ENCODE measurements at places on chromosomes 3 and 15.
A peak's percentile ranks its signal among the peaks of the same experiment; 100 is the strongest.

GRCh38 chr3:100852840-100853239, 140.4 kb downstream of the ABI3BP start:
- no peak for DNase-seq

DNA sequence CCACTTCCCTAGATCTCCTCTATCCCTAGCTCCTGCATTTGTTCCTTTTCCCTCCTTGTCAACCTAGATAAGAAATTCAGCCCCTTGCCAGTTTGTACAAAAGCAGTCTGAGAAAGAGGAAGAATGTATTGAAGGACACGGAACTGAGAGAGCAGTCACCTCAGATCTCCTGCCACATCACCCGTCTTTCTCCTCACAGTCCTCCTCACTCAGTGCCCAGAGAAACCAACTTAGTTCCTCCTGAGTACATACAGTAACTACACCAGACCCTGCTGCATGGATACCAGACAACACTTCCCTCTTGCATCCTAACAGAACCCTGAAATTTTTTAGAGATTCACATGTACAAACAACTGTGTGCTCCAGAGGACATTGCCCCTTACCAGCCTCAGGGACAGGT, 563.6 kb upstream of the ADAMTS9 start:
- DNase-seq = no peak

GRCh38 chr15:33315044-33315443, 4.3 kb downstream of the RYR3 start:
- no peak for DNase-seq

- DNase-seq = no peak
Measured at GRCh38 chr3:184360070-184360928, 1.1 kb downstream of the CLCN2 start.

- no peak for DNase-seq
Measured at GRCh38 chr3:184300378-184300720, 1.3 kb downstream of the PSMD2 start.

DNA sequence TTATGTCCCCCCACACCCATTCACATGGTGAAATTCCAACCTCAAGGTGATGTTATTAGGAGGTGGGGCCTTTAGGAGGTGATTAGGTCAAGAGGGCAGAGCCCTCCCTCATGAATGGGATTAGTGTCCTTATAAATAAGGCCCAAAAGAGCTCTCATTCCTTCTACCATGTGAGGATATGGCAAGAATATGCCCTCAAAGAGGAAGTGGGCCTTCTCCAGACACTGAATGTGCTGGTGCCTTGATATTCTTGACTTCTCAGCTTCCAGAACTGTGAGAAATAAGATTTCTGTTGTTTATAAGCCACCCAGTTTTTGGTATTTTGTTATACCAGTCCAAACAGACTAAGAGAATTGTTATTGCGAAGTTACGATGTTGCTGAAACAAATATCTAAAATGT, 94.4 kb downstream of the ANKRD28 start:
- DNase-seq = no peak

DNA sequence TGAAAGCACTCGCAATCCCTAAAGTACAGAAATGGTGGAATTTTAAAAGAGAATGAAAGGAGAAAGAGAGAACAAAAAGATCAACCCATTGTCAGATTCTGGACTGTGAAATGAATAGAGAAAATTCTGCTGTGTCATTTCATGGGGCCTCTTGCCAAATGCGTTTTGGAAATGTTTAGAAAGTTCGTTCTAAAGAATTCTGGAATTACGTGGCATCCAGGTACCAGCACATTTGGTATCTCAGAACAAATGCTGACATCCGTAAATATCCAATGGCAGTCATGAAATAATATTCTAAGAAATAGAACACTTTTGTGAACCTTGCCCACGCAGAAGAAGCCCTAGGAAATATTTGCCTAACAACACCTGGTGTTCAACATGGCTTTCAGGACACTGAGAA, 219.2 kb downstream of the P3H2 start:
- no peak for DNase-seq

GRCh38 chr3:12221663-12222062, 63.0 kb upstream of the TIMP4 start:
- no peak for DNase-seq

DNA sequence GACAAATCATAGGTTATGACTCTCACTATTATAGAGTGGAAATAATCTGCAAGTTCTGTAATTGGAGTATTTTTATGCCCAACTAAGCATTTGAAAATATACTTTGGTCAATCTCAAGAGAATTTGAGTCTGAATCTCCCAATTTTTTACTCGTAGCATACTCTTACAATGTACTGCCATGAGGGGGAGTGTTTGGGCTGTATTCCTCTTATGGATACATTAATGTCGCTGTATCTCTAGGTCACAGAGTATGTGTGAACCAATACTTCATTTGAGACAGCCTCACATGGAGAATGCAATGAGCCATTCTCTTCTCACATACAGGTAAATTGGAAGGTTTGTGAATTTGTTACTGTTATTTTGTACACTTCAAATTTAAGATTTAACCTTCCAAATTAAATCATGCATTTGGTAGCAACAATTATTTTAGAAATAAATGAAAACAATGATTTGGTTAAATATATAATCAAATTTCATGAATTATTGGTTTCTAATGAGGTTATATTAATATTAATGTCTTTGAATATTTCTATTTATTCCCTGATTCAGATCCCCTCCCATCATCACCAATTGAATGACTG, 5.5 kb upstream of the CD200 start:
- DNase-seq = peak; percentile 68

- DNase-seq = no peak
Measured at GRCh38 chr15:69290346-69291164, 8.2 kb upstream of the PAQR5 start.

DNA sequence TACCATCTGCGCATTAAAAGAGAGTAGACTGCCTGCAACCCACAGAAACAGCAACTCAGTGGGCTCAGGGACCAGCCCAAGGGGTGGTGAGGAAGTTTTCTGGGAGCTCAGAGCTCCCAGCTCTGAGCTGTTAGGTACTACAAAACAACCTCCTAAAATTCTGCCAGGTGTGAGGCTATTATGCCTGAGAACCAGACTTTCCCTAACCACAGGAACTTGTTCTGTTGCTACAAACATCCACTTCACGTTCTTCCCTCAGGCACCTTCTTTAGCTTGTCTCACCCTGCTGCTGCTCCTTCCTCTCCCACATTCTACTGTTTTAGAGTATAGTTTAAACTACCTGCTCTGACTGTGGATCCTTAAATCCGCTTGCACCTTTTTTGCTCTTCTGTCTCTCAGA, 399.4 kb downstream of the ROBO1 start:
- DNase-seq = no peak

DNA sequence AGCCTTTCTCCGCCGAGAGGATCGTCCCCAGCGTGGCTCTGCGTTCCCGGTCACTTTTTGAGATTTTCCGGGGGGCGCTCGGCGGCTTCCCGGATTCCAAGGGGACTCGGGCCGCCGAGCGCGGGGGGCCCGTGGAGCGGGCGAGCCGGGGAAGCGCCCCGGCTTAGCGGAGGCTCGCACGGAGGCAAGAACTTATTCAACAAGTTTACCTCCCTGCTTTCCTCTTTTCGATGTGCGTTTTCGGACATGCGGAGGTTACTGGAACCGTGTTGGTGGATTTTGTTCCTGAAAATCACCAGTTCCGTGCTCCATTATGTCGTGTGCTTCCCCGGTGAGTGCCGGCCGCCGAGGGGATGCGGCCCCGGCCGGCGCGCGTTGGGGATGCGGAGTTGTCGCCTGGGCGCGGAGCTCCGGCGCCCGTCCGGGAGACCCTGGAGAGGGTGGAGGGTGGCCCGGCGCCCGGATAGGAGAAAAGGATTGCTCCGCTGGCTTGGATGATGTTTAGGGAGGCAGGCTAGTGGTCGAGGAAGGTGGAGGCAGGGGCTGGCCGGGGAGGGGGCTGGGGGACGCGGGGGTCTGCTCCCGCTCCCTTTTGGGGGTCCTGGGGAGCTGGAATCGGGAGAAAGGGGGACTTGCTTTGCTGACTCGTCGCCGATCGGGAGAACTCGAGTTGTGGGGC, 810 bp downstream of the PTPRG start:
- DNase-seq = no peak

DNA sequence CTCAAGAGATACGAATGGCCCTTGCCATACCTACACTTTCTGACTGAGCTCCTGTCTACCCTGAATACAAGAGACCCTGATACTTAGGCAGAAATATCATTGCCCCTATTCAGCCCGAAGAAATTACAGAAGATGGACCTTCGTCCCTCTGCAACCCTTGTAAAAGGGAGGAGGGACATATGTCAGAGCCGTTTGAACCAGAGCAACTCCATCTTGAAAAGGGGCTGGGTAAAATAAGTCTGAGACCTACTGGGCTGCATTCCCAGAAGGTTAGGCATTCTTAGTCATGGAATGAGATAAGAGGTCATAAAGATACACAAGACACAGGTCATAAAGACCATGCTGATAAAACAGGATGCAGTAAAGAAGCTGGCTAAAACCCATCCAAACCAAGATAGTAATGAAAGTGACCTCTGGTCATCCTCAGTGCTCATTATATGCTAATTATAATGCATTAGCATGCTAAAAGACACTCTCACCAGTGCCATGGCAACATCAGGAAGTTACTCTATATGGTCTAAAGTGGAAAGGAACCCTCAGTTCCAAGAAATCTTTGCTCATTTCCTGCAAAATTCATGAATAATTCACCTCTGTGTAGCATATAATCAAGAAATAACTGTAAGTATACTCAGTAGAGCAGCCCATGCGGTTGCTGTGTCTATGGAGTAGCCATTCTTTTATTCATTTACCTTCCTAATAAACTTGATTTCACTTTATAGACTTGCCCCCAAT, 49.7 kb upstream of the GPD1L start:
- DNase-seq = peak; percentile 35

DNA sequence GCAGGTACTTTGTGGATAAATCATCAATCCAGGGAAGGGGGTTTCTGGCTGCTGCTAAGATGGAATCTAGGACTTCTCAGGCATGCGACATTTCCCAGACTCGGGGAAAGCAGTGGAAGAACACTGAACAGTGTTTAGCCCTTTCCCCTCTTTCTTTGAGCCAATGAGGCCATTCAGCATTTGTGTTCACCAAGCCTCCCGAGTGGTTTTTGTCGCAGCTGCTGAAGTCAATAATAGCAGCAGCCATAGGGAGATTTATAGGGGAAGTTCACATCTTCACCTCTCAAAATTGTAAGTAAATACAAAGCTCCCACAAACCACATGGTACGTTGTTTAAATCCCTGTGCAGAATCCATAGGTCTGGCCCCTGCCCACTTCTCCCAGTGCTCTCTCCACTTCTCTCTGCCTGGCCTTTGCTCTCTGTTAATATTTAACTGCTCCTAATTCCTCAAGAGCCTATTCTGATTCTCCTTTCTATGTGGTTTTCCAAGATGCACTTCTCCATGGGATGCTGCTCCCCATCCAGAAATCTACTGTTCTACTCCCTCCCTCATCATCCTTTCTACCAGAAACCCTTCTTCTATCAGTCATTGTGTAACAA, 230.7 kb downstream of the SHQ1 start:
- no peak for DNase-seq

DNA sequence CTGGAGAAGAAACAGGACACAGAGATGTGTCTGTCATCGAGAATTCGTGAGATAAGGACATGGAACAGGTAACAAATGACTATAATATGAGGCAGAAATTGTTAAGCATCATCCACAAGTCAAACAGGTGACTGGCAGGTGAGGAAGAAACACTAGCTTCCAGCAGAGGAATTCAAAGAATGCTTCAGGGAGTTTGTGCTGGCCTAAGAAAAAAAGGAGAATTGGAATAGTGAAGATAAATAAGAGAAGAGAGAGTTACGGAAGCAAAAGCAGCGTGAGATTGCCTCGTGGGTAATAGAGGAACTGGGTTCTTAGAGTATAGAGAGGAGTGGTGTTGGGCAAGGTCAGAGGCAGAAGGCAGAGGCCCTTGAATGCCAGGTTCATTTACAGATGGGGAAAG, 22.9 kb upstream of the FGF12 start:
- no peak for DNase-seq

DNA sequence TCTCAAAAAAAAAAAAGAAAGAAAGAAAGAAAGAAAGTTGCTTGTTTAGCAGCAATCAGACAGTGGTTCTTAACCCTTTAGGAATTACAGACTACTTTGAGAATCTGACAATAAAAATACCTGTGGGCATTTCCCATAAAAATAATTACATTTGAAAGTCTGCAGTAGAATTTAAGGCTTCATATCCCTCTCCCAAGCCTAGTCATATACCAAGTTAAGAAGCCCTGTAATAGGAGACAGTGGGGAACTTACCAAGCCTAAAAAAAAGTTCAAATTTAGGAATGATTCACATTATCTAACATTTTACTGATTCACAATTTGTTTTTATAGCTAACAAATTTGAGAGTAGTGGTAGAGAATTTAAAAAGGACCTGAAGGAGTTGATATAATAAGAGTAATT, 47.5 kb downstream of the LRRFIP2 start:
- DNase-seq = no peak

DNA sequence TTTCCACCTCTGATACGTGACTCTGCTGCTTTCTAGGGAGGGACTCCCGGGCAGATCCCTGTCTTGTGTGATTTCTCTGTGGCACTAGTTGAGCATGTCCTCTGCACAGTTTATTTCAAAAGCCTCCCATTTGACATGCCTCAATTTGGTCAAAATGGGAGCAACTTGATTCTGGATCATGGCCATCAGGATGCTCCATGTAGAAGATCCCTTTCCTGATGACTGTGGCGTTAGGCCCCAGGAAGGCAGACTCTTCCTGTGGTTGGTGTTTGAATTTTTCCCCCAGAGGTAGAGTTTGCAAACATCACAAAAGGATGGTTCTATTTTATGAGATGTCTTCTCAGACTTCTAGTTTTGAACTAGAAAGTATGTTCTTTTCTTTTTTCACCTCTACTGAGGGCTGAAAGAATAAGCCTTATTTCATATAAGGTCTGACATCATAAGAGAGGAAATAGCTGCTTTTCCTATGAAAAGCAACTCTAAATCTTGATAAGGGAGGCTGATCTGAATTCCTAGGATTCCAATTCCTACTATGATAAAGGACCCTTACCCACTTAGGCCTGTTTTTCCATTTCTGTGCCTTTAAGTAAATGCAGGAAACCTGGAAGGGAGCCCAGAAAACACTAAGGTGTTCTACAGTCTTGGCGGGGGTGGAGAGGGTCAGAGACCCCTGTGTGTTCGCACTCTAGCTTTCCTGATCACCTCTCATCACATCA, 243.8 kb upstream of the CHRM5 start:
- no peak for DNase-seq

DNA sequence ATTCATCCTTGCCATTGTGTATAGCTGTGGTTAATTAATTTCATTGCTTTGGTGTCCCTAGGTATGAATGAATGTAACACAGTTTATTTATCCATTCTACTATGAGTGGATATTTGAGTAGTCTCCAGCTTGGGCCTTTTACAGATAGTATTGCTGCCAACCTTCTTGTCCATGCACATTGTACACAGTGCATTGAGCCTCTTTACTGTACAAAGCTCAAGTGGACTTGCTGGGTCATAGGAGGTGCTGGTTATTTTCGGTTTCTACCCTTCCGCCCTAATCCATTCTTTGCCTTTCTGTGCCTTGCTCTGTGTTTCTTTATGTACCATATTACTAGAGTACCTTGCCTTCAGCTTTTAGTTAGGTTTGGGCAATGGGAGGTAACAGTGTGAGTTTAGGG, 60.7 kb downstream of the DUT start:
- DNase-seq = no peak

- DNase-seq = peak; percentile 40
Measured at GRCh38 chr3:151795276-151795675, 18.6 kb upstream of the AADAC start.
